ENCODE measurements at places on chromosomes 7 and 10.

- DNase-seq = no peak
Observed at GRCh38 chr7:104530251-104530650, 201.8 kb downstream of the LHFPL3 start.

DNA sequence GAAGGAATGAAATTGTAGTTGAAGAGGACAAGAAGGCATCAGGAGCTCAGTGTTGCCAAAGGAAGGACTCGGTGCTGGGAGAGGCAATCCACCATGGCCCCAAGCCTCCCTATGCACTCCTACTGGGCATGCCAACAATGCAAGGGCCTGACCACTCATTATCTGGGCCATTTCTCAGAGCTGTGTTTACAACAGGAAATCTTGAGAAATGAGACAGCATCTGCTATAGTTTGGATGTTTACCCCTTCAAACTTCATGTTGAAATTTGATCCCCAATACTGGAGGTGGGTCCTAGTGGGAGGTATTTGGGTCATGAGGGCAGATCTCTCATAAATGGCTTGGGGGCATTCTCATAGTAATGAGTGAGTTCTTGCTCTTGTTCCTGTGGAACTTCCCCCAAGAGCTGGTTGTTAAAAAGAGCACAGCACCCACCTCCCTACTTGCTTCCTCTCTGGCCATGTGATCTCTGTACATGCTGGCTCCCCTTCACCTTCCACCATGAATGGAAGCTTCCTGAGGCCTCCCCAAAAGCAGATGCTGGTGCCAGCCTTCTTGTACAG, 50.8 kb upstream of the AOAH start:
- no peak for DNase-seq

GRCh38 chr10:61635932-61636331, 26.8 kb upstream of the CABCOCO1 start:
- DNase-seq = no peak

DNA sequence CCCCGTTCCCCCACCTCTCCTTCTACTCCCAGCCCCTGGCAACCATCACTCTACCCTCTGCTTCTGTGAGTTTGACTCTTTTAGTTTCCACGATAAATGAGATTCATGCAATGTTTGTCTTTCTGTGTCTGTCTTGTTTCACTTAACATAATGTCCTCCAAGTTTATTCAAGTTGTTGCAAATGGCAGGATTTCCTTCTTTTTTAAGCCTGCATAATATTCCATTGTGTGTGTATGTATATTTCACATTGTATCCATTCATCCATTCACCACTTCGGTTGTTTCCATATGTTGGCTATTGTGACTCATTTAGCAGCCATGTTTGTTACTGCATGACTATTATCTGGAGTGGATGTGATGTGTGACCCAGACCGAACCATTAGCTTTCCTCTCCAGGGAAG, 64.3 kb downstream of the VIM start:
- DNase-seq = no peak

DNA sequence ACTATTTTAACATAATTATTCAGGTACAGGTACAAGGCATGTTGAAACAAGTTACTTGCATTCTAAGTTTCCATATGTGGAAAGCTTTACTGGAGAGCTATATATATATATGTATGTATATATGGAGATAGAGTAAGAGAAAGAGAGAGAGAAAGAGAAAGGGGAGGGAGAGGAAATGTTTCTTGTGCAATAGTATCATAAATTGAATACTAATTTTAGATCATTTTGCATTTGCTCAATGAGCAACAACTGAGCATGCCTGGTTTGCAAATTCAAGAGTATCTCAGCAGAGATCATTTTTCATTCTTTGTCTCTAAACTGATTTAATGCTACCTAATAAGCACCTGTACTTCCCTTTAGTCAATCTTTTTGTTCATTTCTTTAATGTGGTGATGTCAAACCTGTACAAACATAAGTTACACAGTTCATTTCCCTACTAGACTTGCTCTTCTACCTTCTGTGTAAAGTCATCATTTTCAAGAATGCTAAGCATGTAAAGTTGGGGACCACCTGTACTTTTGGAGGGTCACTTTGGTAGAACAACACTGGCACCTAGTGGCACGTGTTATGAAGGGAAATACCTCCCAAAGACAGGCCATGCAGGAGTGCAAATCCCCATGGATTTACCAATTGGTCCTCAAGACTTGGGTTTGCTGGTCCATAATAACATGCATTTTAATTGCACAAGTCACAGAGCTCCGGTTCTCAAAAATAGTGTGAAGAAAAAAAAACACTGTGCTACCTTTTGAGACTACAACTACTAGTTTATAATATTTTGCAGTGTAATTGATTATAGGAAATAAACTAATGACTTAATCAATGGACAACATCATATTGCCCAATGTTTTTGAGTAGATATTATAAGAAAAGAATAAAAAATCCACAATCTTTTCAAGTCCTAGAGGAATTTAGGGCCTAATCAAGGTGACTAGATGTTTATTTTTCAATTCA, 431.2 kb upstream of the IGFBP3 start:
- peak; percentile 22 for DNase-seq

GRCh38 chr7:30815951-30816644, 44.9 kb downstream of the MINDY4 start:
- no peak for DNase-seq

GRCh38 chr10:1074052-1074747, 18.0 kb downstream of the WDR37 start:
- DNase-seq = no peak

- no peak for DNase-seq
Observed at GRCh38 chr7:12102126-12102525, 109.0 kb upstream of the TMEM106B start.

GRCh38 chr10:123038782-123039631, 30.2 kb downstream of the ACADSB start:
- DNase-seq = no peak

- no peak for DNase-seq
Observed at GRCh38 chr7:128059143-128059988, 28.1 kb upstream of the LRRC4 start.

GRCh38 chr10:10499839-10500238, 517.8 kb upstream of the CELF2 start:
- no peak for DNase-seq

DNA sequence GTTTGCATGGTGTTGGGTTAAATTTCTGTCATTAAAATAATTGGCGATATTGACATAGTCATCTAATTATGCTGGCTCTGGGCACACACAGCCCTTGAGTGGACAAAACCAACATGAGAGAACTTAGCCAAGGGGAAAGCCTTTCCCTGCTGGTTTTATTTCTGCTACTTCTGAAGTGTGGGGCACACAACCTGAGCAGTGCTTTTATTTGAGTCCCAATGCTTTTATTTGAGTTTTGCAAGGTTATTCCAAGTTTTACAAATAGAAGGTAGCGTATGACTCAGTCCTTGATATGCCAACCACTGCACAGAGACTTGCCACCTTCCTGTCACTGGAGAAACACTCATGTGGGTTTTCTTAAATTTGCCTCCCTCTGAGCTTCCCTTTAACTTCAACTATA, 145.7 kb downstream of the EGFR start:
- no peak for DNase-seq

- DNase-seq = no peak
Observed at GRCh38 chr10:77541247-77541646, 96.4 kb downstream of the KCNMA1 start.

- no peak for DNase-seq
Observed at GRCh38 chr7:2157473-2158279, 75.1 kb downstream of the MAD1L1 start.

- DNase-seq = no peak
Observed at GRCh38 chr7:132160611-132161532, 415.4 kb downstream of the PLXNA4 start.

- DNase-seq = no peak
Observed at GRCh38 chr10:91088300-91089140, 131.9 kb upstream of the PCGF5 start.

- DNase-seq = no peak
Observed at GRCh38 chr7:33243319-33243881, 114.0 kb downstream of the BBS9 start.

- peak; percentile 53 for DNase-seq
Observed at GRCh38 chr10:8052341-8052955, 2.0 kb upstream of the GATA3 start.

GRCh38 chr10:7625836-7626235, 40.9 kb downstream of the ITIH5 start:
- no peak for DNase-seq

DNA sequence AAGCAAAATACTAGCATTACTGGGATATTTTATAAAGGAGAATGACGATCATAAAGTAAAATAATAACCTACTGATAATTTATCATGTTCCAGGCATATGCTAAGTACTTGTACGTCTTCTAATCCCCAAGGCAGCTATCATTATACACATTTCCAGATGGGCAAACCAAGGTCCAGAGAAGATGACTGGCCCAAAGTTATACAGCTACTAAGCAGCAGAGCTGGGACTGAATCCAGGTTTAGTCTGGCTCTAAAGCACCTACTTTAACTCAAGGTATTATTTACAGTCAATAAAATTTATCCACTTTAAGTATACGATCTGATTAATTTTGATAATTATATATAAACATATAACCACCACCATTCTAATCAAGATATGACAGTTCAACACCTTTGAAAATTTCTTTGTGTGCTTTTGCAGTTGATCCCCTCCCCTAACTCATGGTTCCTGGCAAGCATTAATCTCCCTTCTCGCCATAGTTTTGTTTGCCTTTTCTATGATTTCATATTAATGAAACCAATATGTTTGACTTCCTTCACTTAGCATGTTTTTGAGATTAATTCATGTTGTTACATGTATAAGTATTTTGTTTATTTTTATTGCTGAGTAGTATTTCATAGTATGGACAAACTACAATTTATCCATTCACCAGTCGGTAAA, 126.7 kb downstream of the CPEB3 start:
- DNase-seq = no peak

GRCh38 chr10:84391326-84391725, 62.9 kb downstream of the CCSER2 start:
- DNase-seq = no peak

DNA sequence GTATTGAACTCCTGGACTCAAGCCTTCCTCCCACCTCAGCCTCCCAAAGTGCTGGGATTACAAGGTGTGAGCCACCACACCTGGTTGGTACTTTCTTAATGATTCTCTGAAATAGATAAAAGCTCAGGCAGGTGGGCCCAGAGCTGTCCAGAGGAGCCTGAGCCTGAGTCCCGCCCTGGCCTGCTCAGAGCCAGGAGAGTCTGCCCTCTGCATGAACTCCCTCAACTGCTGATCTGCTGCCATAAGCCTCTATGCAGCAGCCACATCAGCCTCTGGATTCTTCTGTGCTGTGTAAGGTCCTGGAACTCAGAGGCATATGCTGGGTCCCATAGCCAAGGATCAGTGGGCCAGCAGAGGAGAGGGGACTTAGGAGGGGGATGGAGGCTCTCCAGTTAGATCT, 23.1 kb upstream of the DDIT4 start:
- DNase-seq = no peak

DNA sequence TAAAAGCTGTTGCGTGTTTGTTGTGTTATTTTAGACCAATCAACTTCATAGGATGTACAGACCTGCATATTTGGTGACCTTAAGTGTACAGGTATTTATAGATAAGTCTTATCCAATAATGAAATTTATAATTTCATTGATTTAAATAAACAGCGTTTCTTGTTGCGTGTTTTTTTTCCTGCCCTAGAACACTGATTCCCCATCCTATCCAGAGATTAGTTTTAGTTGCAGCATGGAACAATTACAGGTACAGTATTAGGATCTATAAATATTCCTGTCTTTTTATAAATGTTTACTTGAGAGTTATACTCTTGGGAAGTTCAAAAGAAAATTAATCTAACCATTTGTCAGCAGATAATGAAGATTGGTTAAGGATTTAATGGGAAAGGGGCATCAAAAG, 2.1 kb upstream of the BMI1 start:
- DNase-seq = no peak

GRCh38 chr7:82722946-82723345, 279.4 kb upstream of the CACNA2D1 start:
- DNase-seq = no peak

- no peak for DNase-seq
Observed at GRCh38 chr10:133453516-133454203, at the start of gene SCART1. TSS of gene SCART1 (plus strand) at chr10:133453945. CDS start at chr10:133453998, 53 bp downstream.

DNA sequence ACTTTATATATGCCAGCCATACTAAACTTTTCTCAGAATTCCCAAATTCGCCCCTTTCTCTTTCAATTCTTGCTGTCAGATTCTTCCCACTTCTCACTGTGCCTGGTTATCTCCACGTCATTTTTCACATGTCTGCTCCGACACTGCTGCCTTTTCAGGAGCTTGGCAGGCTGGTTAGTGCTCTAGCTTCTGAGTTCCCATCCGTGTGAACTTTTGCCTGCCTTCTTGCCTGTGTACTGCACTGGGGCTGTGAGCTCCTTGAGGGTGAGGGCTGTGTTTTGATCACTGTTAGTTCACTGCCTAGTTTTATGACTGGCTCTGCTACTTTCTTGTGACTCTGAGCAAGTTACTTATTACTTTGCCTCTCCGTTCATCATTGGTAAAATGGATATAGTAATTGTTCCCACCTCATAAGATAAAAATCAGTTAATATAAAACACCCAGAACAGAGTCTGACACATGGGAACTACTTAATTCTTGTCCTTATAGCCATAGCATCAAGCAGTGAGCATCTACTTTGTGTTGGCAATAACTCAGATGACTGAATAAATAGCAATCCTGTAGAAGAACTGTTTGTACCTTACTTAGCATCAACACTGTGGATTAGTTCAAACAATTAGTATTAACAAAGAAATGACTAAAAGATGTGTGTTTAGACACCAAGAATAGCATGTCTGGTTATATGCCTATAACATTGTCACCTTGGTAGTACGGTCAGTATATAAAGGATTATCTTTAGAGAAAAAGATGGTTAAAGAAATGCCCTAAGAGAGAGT, 5.5 kb downstream of the GSTO1 start:
- peak; percentile 22 for DNase-seq

- no peak for DNase-seq
Observed at GRCh38 chr7:104903044-104903443, 111.0 kb upstream of the KMT2E start.

DNA sequence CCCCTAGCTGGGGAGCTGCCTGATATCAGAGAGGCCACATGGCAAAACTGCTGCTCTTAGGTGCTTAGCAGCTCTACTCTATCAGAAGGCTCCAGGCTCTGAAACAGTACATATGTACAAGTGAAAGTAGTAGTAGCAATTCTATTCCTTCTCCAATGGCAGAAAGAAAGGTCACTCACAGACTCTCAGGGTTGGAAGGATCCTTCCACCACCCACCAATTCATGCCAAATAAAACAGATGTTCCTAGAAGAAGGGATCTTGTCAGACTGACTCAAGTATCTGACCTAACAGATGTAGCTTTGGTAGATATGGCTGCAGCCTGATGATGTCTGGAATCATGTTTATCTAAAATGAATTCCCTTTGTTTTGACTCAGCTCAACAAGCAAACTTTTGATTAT, 8.0 kb upstream of the ALDH18A1 start:
- no peak for DNase-seq

DNA sequence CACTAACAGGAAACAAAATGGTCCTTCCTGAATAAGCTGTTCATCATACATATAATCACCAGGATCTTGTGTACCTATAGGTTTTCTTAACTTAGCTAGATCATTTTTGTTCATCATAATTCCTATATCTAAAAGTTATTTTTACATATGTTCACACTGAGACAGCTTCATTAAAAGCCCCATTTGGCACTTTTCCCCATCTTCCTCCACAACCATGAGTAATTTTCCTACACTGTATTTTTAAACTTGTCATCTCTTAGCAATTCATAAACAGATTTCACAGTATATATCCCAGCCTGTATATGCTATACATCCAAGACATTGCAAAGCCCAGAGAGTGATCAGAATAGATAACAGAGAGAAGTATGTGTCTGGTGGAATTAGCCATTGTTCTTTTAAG, 28.3 kb downstream of the ZNF365 start:
- no peak for DNase-seq

Measured in activated CD4-positive, alpha-beta memory T cell treated with anti-CD3 and anti-CD28 coated beads for 36 hours (primary cell).